NCI-H2107 (cell line): ENCODE measurements at places on chromosomes 11 and 22.

DNA sequence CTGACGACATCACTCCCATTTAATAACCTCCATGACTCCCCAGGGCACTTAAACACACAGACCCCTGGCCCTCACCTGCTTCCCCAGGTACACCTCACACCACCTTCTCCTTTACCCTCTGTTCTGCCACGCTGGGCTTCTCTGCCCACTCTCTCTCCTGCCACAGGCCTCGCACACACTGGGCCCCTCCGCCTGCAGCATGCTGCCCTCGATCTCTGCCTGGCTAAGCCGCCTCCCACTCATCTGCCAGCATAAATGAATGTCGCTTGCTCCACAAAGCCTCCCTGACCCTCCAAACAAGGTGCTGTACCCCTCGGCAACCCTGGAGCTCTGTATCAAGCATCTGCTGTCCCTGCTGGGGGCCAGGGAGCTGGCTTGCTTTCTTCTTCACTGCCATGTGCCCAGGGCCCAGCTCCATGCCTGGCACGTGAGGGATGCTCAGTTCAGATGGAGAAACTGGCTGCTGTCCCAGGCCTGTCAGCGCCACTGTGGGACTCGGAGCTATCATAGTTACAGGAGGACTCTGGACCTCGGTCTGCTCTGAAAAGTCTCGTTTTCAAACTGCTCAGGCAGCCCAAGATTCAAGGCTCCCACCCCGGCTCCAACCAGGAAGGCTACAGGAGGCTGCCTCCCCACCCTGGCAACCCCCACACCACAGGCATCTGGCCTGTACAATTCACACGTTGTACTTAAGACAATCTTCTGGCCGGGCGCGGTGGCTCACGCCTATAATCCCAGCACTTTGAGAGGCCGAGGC lies 11.9 kb downstream of the TTLL1 start:
- no peak for DNase-seq

- DNase-seq = no peak
Observed at GRCh38 chr22:37982938-37983859, 1.2 kb downstream of the SOX10 start.

DNA sequence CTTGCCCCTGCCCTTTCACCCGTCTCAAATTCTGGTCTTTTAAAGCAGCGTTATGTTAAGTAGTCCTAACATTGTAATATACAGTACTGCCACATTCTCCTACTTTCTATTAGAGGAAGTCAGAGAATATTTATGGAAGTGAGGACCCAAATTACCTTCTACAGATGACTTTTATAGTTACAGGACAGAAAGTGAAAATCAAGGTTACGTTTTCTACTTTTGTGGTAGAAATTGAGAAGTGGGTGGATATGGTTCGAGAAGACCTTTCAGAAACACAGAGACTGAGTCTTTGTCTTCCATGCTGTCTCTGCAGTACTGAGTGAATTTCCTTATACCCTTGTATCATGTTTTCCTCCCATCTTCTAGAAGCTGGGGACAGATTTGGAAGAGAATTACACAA lies 17.1 kb downstream of the SC5D start:
- no peak for DNase-seq

GRCh38 chr22:27680636-27681035 lies 120.9 kb downstream of the MN1 start:
- no peak for DNase-seq

- no peak for DNase-seq
Observed at GRCh38 chr11:97143463-97143862, 753.6 kb downstream of the JRKL start.

GRCh38 chr11:61541598-61541997 lies 33.0 kb downstream of the LRRC10B start:
- DNase-seq = peak; percentile 12

- no peak for DNase-seq
Observed at GRCh38 chr11:68259122-68259959, 12.4 kb downstream of the C11orf24 start.

GRCh38 chr11:44865866-44866272 lies 84.8 kb downstream of the TP53I11 start:
- no peak for DNase-seq

DNA sequence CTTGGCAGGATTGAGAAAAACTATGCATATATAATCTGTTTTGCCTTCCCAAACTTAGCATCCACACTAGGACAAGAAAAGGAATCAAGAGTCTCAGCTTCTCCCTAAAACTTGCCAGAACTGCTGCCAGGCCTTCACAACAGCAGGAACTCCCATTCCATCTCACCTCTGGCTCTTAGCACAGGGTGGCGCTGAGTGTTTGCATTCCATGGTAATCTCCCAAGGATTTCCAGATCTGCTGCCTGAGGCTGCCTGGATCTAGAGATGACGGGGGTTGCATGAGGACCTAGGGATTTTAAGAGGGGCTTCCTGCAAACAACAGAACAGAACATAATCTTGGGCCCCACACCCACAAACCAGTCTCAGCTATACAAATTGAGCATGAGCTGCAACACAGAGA lies 87.1 kb upstream of the OPCML start:
- DNase-seq = no peak

- no peak for DNase-seq
Observed at GRCh38 chr11:36997656-36998055, 399.6 kb upstream of the RAG2 start.

DNA sequence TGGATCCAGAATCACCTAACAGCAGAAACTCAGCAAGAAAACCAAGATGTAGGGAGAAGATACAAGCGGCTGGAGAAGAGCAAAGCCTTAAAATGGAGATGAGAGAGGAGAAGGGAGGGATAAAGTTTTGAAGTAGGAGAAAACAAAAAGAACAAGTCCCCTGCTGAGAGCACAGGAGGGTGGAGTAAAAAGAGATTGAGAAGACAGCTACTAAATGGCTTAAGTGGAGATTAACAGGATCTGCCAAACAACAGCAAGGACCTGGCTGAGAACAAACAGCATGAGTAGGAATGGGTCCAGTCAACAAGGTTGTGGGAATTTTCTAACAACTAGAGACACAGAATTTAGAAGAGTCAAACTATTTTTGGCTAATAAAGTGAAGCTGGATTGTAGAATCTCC lies 18.1 kb downstream of the BTG4 start:
- no peak for DNase-seq

GRCh38 chr11:119885861-119886567 lies 157.0 kb upstream of the NECTIN1 start:
- DNase-seq = no peak

DNA sequence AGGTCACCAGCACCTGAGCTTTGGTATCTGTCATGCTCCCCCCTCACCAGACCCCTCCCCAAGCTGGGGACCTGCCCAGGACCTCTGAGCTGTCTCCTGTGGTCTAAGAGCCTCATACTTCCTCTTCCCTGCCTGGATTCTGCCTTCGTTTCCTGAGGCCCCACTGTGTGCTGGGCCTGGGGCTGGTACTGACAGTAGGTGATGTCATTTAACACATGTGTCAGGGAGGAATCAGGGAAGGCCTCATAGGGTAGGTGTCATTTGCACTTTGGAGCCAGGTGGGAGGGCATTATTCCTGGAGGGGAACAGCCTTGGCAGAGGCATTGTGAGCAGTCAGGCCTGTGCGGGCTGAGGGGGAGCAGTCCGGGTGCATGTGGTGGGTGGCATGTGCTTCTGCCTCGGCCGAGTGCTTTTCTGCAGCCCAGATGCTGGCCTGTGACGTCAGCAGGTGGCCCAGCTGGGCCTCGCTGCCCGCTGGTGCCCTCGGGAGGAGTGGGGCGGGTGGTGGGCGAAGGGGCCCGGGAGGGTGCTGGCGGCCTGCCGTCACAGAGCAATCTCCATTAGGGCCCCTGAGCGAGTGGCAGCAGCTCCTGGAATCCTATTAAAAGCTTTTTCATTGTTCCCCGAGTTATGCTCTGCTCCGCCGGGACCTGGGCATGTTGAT lies 9.1 kb downstream of the FLRT1 start:
- DNase-seq = no peak

DNA sequence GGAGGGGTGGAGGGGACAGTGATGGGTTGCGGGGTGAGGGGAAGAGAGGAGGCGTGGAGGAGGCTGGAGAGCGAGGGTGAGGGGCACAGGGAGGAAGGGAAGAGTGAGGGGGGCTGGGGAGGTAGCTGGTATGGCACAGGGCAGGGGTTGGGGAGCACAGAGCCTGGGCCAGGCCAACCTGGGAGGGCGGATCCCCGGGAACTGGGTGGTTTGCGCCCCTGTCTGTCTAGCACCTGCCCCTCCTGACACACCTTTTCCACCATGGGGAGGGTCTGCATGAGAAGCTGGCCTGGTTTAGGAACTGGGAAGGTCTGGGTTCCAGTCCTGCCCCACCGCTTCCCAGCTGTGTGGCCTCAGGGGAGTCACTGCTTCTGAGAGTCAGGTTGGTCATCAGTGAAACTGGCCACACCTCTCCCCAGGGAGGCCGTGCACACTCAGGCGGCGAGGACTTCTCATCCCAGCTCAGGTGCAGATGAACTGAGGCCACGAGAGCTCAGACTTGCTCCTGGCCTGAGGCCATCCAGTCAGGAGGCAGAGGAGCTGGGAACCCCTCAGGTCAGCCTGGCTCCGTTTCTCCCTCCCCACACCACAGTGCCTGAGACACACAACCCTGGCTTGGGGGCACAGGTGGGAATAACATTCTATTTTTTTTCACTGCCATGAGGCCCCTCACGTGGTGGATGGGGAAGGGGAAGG lies 95.6 kb downstream of the PHF21B start:
- no peak for DNase-seq

- no peak for DNase-seq
Observed at GRCh38 chr11:13928566-13929251, 33.8 kb upstream of the SPON1 start.

DNA sequence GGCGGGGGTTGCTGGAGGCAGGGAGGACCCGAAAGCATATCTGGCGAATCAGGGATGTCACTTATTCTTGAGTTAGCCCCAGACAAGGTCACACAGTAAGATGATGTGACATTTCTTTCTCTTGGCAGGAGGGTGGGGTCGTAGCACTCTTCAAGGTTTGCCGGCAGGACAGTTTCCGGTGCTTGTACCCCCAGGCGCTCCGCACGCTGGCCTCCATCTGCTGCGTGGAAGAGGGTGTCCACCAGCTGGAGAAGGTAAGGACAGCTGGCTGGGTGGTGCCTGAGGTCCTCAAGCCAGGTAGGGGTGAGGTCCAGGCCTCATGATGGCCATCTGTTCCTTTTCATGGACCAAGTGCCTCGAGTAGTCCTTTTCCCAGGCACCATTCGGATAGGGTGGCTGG lies 86.0 kb downstream of the INSC start:
- DNase-seq = no peak

DNA sequence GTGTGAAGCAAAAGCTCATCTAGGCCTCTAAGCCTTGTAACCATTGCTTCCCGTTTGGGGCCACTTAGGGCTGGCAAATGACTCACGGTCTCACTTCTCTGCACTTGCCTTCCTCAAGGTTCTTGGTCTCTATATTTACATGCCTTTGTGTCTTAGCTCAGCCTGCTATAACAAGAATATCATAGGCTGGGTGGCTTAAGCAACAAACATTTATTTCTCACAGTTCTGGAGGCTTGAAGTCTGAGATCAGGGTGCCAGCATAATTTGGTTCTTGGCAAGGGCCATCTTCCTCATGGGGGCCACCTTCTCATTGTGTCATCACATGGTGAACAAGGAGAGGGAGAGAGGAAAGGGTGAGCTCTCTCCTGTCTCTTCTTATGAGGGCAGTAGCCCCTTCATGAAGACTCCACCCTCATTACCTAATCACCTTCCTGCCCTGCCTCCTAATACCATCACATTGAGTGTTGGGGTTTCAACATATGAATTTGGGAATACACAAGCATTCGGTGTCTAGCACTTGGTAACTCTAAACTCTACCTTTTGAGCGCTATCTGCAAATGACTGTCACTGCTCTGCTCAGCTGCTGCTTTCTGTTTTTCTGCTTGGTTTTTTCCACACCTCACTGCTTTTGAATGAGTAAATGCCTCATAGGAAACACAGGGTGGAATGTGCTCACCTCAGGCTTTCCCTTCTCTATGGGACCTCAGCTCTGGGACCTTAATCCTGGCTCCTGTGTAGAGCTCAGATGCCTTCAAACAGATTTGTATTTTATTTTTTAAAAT lies 16.2 kb upstream of the ME3 start:
- DNase-seq = no peak

GRCh38 chr22:49216579-49216978 lies 611.1 kb downstream of the BRD1 start:
- no peak for DNase-seq

DNA sequence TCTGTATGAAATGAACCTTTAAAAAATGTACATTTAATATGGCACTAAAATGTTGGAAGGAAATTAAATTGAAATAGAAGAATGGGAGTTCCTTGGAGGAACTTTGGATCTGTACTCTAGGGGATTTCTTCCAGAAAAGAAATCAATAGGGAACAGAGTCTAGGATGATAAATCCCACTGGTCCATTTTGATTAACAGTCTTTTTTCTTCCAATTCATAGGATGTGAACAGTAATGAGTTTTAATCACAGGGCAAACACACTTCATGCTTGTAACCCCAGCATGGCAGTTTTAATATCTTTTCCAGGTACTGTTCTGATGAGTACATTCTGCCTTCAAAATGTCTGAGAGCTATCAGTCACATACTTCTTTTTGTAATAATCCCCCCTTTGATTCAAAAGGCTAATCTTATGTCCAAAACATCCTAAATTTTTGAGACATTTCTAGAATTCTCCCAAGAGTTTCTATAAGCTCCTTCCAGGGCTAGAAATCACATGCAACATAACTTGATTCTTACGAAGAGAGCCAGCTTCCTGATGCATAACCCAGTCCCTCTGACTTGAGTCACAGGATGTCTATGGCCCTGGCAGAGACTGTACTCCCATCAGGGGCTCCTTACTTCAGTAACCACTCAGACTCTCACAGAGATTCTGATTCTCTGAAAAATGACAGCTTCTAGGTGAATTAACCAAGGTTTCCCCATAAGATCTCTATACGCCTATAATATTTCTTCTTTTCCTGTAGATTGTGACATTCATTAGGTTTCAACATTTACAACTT lies 112.9 kb downstream of the SLC36A4 start:
- DNase-seq = no peak

DNA sequence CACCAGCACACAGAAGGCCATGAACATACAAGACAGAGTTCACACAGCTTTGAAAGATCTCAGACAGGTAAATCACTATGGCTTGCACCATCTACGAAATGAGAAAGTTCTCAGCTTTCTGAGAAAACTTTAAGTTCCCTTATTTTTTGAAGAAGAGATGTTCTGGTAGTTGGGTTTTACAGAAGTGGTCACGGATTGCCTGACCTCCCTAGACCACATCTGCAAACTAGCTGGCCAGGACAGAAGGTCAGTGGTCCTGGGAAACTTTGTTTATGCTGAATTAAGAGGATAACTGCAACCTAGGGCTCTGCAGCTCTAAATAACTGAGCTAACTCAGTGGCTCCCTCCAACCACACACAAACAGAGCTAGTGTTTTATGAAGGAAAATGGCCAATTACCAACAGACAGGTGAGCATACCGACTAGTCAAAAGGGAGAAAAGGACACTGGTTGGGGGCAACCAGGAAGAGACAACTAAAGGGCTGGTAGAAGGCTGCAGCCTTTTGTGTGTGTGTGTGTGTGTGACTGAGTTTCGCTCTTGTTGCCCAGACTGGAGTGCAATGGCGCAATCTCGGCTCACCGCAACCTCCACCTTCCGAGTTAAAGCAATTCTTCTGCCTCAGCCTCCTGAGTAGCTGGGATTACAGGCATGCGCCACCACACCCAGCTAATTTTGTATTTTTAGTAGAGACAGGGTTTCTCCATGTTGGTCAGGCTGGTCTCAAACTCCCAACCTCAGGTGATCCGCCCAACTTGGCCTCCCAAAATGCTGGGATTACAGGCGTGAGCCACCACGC lies 8.5 kb upstream of the SCN2B start:
- no peak for DNase-seq

- no peak for DNase-seq
Observed at GRCh38 chr11:87150936-87151335, 113.2 kb downstream of the TMEM135 start.
